ENCODE measurements at places on chromosomes 13 and 19. TPM values are rescaled to one million over a fixed set of nuclear protein-coding genes. Genes with fewer than 3 reads are reported as not detected.

FXYD1 gene
- 0.44 TPM for total RNA-seq

IGFL1 gene
- not detected for total RNA-seq

ATP8B3 gene
- 2.8 TPM for total RNA-seq

LILRB2 gene
- total RNA-seq, result not detected

UBE2L5 gene
- 0.17 TPM for total RNA-seq

PSPN gene
- total RNA-seq, result 1.7 TPM

SMIM24 gene
- not detected for total RNA-seq

DGKH gene
- 5.3 TPM for total RNA-seq

KLK3 gene
- not detected for total RNA-seq

ANGPTL4 gene
- total RNA-seq, result 6.9 TPM

MISP3 gene
- 0.15 TPM for total RNA-seq

SLAIN1 gene
- total RNA-seq, result 0.17 TPM

Measured in smooth muscle cell of trachea (primary cell).